G401 (cell line): ENCODE measurements at places on chromosomes 6 and 20.

DNA sequence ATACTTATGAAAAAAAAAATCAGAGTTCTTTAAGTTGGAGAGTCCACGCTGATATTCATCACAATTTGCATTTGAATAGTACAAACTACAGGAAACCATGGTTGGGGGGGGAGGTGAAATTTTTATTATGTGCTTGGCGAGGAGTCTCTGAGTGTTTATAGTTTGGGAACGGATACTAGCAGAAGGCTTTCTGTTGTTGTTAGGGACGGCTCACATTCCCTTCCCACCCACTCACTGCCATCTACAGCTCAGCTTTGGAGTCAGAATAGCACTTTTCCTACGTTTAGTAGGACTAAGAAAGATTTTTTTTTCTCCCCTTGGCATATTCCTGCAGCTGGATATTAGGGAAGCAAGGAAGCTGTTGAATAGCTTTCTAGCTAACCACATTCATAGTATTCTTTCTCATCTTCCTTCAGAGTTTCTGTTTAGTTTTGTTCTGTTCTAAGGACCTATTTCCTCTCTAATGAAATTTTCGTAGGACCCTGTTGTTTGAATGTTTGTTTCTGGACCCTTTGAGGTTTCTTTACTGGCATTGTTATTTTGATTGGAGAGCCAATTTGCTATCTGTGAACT, 235.1 kb upstream of the ZNF217 start:
- DNase-seq: peak; percentile 35

GRCh38 chr20:57371363-57371762, 19.8 kb upstream of the RBM38 start:
- DNase-seq: no peak

- peak; percentile 5 for DNase-seq
Measured at GRCh38 chr6:4162370-4162769, 27.0 kb upstream of the ECI2 start.

GRCh38 chr20:47493175-47493962, 8.3 kb upstream of the NCOA3 start:
- DNase-seq: peak; percentile 60

GRCh38 chr6:42898891-42899361, 16.9 kb upstream of the PTCRA start:
- DNase-seq: peak; percentile 85

DNA sequence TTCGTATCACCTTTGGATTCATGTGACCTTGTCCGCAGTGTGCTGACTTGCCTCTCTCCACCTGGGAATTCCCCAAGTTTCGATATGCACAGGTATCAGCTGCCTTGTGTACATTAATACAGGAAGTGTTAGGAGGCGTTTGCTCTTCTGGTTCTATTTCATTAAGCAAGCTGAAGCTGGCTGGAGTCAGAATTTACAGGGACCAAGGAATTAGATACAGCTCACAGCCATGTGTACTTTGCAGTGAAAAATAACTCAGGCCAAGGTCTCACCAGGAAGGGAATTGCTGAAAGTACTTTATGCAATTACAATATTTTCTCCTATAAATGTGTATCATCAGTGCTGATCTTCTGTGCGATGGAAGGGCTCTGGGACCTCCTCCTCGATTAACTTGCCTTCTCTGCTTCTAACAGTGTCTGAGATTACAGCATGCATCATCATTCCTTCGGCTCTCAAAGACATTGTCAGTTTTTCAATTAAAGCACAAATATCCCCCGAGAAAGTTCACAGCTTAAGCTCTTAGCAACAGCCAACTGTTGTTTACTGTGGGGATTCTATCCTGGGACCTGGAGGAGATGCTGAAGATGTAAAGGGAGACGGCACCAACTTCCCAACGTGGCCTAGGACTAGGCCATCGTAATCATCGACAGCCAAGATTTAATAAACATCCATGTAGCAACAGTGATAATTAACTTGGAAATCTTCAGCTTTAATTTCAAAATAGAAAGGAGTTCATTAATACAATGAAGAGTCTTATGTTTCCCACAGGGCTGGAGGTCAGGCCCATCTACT, 13.8 kb upstream of the TIAM2 start:
- no peak for DNase-seq

DNA sequence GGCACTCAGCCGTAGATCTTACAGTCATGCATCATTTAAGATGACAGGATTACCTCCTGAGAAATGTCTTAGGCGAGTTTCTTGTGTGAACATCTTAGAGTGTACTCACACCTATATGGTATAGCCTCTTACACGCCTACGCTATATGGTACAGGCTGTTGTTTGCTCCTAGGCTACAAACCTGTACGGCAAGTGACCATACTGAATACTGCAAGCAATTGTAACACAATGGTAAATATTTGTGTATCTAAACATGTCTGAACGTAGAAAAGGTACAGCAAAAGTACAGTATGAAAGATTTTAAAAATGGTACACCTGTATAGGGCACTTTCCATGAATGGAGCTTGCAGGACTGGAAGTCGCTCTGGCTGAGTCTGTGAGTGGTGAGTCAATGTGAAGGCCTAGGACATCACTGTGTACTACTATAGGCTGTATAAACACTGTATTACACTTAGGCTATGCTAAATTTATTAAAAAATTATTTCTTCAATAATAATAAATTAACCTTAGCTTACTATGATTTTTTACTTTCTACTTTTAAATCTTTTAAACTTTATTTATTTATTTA, 541 bp upstream of the IL20RA start:
- DNase-seq: no peak

GRCh38 chr6:36597775-36598174, 3.6 kb downstream of the SRSF3 start:
- DNase-seq: no peak

DNA sequence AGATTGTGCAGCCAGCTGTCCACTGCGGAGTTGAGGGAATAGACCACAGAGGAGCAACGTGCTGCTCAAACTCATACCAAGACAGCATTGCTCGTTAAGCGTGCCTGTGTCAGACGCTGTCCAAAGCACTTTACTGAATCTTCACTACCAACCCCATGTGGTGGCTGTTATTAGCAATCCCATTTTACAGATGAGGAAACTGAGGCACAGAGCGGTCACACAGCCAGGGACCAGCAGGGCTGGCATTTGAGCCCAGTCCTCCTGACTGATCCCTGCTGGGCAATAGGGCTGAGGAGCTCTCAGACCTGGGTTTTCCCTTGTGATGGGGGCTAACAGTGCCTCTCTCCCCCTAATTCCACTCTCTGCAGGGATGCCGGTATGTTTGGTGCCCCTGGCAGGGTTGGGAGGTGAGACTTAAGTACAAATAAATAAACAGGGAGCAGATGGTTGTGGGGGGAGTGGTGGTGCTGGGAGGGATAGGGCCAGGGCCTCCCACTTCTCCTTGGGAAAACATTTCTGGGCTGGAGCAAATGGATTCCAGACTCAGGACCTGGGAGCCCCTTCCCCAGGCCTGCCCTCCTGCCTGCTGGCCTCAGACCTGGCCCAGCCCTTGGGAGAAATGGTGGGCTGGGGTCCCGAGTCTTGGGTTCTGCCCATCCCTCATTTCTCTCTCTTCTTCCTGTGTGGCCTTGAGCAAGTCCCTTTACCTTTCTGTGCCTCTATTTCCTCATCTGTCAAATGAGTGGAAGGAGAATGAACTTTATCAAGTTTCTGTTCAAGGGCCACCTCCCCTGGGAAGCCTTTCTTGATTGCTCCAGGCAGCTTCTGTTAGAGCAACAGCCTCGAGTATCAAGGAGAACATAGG, 17.7 kb downstream of the SRXN1 start:
- DNase-seq: no peak

GRCh38 chr20:60286764-60287163, 328.5 kb downstream of the CDH26 start:
- no peak for DNase-seq

DNA sequence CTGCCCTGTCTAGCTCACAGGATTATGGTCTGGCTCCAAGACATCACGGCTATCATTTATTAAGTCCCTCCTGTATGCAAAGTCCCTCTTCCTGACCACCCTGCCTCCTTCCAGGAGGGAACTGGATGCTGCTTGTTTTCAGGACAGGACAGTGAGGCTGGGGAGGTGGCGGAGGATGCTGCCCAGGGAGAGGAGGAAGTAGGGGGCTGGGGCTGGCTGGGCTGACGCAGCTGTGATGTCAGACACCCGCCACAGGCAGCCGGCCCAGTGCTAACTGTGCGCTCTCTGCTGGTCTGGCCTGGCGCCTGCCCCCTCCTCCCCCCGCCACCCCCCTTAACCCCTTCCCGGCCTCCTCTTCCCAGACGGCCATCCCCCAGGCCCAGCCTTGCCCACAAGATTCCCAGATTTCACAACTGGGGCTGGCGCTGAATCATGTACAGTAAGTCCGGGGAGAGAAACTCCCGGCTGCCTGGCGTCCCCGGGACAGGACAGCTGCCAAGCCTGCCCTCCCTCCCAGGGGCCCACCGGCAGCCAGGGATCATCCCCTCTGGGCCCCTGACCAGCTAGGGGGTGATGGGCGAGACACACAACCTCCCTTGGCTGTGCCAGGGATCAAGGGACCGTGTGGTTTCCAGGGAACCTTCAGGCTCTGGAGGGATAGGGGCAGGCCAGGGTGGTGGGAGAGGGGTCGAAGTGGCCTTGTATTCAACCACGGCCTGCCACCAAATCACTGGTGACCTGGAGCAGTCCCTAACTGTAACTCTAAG, 118.1 kb downstream of the CEBPB start:
- DNase-seq: peak; percentile 14

GRCh38 chr20:32582659-32583580, 2.2 kb downstream of the NOL4L start:
- no peak for DNase-seq

DNA sequence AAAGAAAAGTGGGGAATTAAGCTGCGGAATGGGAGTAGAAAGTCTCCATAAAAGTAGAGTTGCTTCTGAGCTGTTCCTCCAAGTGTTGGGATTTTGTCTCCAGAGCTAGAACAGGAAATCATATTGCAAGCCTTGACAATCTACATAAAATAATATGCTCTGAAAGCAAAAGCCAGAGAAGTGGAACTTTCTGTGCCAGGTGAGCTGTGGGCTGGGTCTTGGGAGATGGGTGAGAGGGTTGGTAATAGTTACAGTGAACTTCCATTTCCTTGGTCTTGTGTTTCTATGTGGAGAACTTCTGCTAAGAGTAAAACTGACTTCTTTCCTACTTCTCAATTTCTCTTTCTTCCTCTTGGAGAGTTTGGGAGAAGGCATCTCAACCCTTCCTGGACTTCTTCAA, 6.3 kb upstream of the HMGN4 start:
- DNase-seq: no peak

GRCh38 chr6:447381-448165, 56.0 kb downstream of the IRF4 start:
- no peak for DNase-seq

GRCh38 chr6:139744891-139745290, 370.4 kb upstream of the CITED2 start:
- DNase-seq: no peak

GRCh38 chr6:151585741-151586140, 91.9 kb downstream of the CCDC170 start:
- DNase-seq: peak; percentile 1

DNA sequence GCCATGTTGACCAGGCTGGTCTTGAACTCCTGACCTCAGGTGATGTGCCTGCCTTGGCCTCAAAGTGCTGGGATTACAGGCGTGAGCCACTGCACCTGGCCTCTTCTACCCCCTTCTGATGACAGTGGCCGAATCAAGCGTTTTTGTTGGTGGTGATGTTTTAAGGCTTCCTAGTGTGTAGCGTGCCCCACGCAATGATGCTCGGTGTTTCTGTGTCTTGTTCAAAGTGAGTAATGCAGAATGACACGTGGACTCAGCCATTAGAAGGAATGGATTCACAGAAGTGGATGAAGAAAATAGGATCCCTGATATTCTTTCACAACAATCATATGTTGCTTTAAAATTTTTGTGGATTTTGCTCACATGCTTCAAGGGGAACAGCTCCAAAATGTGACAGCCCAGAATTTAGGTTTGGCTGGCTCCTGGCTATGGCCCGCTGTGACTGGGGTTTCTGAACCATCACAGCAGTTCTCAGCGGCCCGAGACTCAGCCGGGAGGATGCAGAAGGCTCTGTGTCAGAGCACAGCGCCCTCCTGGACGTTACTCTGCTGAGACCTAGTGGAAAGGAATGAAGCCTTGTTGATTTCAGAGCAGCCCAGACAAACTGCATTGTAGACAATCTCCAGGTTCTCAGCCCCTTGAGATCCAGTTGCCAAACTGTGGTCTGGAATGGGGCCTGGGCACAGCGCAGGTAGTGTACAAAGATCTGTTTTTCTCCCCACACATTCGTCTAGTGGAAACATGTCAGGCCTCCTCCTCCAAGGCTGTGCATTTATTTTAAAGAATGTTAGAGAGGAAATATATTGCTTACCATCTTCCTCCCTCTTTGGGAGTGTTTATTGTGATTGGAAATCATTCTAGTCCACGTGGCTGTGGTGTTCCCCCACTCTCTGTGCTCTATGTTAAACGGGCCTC, 57.6 kb upstream of the TIAM2 start:
- peak; percentile 58 for DNase-seq

DNA sequence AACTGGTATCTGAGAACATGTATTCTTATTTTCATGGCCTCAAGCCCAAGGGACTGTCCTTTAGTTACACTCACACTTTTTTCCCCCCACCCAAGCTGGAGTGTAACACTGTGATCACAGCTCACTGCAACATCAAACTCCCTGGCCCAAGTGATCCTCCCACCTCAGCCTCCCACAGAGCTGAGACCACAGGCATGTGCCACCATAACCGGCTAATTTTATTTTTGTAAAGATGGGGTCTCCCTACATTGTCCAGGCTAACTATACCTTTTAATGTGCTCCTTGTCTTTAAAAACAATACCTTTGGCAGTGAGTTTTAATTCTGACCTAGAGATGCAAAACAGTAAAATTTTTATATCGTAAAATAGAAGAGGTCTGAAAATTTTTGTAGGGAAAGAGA, 48.2 kb upstream of the FAM83C start:
- no peak for DNase-seq

GRCh38 chr6:20559924-20560551, 25.8 kb downstream of the CDKAL1 start:
- DNase-seq: peak; percentile 37

GRCh38 chr6:139480356-139481165, 106.1 kb upstream of the CITED2 start:
- no peak for DNase-seq

DNA sequence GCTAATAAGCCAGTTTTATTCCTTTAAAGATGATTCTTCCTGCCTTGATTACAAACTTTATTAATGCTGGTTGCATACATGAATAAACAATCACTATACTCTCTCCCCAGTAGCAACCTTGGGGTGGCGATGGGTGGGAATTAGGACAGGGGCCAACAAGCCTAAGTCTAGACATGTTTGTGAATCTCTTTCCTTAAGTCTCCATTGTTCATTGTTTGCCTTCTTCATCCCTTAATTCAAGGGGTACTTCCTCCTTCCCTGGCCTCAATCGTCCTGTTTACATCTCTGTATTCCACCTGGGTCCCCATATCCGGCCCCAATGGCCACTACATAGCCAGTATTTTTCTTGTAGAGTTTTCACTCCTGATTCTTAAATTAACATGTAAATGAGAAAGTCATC, 66.0 kb downstream of the ARHGAP18 start:
- no peak for DNase-seq

DNA sequence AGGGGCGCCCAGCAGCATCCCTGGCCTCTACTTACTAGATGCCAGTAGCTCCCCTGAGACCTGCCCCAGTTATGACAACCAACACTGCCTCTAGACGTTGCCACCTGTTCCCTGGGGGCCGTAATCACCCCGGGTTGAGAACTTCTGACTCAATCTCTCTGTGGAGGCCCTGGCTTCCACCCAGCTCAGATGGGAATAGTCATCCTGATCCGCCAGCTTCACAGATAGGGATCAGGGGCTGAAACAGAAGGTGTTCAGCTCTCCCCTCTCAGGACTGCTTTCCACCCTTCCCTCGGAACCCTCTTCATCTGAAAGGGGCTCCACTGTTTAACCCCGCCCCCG, 3.3 kb downstream of the CAPN11 start:
- DNase-seq: no peak
